ENCODE measurements at places on chromosomes 5 and 9. TPM values are rescaled to one million over a fixed set of nuclear protein-coding genes. Genes with fewer than 3 reads are reported as not detected.

Gene FAM13B
- 5.5 TPM for total RNA-seq

Gene PCDHA9
- total RNA-seq, result under 0.01 TPM

Gene PDE8B
- total RNA-seq, result not detected

Gene DEPDC1B
- 35.4 TPM for total RNA-seq

Gene TLX3
- not detected for total RNA-seq

Gene PTGES
- 5.1 TPM for total RNA-seq

Gene OR1J2
- not detected for total RNA-seq

Gene LMAN2
- total RNA-seq, result 336 TPM

Gene EPB41L4B
- total RNA-seq, result 0.76 TPM

All from mesangial cell (primary cell).